T follicular helper cell (primary cell): ENCODE measurements at places on chromosomes 2 and 18.

- DNase-seq: no peak
These were observed 85.3 kb downstream of the NRP2 start for GRCh38 chr2:205767617-205768016.

DNA sequence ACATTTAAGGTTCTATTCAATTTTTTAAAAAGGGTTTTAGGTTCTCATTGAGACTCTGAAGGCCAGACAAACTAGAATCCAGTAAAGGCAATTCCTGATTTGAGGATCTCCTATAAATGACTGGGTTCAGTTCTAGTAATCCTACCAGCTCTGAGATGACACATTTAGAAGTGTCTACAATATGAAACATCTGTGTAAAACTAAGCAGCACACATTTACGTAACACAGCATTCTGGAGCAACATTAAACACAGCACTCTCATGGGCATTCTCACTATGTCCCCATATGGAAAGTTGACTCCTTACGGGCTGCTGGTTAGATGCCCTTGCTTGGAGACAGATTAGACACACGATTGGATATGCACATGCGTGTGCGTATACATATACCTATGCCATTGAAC lies 114.4 kb downstream of the ZNF385B start:
- DNase-seq: no peak

GRCh38 chr2:128493880-128494279 lies 175.2 kb upstream of the HS6ST1 start:
- no peak for DNase-seq

DNA sequence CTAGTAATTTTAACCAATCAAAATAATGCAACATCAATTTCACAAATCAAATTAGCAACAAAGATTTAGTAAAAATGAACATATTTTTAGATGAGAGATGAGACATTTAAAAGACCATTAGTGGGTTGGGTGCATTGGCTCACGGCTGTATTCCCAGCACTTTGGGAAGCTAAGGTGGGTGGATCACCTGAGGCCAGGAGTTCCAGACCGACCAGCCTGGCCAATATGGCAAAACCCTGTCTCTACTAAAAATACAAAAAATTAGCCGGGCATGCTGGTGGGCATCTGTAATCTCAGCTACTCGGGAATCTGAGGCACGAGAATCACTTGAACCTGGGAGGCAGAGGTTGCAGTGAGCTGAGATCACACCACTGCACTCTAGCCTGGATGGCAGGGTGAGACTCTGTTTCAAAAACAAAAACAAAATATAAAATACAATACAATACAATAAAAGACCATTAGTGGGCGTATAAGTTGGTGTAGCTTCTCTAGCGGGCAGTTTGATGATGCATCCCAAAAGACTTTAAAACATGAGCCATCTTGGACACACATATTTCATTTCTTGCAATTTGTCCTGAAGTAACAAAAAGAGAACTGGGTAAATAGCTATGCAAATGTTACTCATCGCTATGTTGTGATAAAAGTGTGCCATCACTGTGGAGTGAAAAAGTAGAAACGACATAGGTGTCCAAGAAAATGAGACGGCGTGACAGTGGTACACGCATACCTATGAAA lies 101.8 kb downstream of the COL6A3 start:
- no peak for DNase-seq

GRCh38 chr2:229160984-229161383 lies 110.1 kb downstream of the PID1 start:
- no peak for DNase-seq

DNA sequence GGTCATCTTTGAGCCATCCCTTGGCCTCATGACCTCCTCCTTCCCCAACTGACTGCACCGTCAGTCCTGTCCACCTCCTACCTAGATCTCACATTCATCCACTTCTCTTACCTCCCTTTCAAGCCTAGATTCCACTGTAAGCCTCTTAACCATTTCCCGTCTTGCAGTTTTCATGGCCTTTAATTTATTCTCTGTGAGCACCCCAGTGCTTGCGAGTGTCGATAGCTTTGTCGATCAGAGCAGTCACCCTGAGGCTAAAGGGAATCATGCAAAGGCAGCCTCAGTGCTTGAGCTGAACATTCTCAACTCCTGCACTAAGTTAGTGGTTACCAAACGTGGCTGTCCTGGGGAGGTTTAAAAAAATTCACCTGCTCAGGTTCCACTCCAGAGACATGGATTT lies 14.7 kb downstream of the ARHGAP25 start:
- DNase-seq: no peak

DNA sequence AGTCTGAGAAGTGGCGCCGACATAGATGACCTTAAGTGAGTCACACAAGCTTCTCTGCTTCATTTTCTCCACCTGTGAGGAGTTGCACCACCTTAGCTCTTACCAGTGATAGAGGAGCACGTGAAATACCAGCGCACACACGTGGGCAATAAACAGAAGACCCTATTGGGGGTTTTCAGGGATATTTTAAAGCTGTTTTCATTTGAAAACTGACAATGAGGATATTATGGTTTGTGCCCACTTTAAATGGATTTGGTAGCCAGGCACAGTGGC lies 47.3 kb upstream of the FZD7 start:
- DNase-seq: no peak

GRCh38 chr2:209426432-209426831 lies 2.6 kb downstream of the MAP2 start:
- DNase-seq: no peak

- no peak for DNase-seq
These were observed 14.5 kb upstream of the ERMN start for GRCh38 chr2:157339965-157340655.

GRCh38 chr2:152395572-152395971 lies 60.6 kb downstream of the FMNL2 start:
- DNase-seq: no peak

DNA sequence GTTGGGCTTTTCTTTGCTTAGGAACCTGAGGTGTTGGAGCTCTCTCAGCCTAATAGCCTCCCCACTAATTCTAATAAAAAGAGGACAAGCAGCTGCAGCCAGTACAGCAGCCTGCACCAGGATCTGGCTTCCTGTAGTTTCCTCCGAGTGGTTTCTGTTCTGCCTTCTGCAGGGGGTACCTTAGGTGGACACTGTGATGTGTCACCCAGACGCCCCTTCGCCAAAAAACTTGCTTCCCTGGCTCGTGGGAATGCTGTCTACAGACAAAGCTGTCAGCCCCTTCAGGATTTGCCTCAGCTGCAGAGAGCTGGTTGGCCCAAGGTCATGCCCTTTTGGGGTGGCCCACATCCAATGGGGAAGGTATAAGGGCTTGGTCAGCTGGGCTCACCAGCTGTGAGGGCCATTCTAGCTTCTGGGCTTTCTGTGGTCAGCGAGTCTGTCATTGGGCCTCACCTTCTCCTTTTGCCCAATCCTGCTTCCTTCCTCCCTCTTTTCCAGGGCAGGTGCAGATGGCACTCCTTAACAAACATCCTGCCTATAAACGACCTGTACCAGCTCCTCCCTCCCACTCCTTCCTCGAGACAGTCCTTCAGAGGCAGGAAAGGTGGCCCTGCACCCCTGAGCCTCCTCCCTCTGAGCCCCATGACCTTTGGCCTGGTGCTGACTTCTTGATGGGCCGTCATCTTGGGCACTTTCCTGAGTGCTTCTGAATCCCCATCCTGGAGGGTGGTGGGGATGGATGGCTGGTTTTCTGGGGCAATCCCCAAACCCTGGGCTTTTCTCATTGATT lies 44.0 kb upstream of the ROCK2 start:
- DNase-seq: no peak

DNA sequence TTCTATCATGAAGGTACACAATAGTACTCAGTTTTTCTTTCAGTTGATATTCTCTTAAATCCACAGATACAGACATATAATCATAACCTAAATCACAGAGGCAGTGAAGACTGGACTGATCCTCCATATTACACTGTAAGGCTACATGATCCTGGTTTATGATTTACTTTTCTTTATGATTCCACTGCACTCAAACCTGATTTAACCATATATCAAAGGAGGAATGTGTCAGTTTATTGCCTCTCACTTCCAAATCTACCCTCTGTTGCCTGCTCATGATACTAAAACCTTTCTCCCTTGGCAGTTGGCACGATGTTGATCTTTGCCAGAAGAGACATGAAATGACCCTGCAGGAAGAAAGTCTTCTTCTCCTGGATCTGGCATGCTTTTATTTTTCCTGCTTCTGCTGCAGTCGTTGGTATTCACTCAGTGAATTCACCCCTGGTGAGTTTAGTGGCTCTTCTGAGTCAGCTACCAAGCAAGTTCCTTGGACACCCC lies 426.4 kb downstream of the MBD2 start:
- no peak for DNase-seq

- DNase-seq: no peak
These were observed 46.4 kb upstream of the SELENOI start for GRCh38 chr2:26299471-26300101.

DNA sequence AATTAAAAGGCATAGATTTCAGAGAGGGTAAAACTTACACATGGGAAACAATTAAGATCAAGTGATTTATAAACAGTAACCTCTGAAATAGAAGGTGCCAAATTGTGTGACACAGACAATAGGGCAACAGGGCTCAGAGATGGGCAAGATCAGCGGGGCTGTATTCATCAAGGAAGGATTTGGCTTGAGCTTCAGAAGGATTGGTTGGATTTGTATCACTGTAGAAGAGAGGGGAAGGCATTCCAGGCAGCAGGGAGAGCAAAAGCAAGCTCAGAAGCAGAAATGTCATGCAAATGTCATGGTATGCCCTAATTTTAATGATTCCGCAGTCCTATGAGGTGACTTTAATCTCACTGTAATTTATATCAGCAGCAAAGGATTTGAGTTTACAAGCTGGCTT lies 415.0 kb upstream of the NRP2 start:
- DNase-seq: no peak

- no peak for DNase-seq
These were observed 116.6 kb upstream of the LGALSL start for GRCh38 chr2:64337314-64337713.

DNA sequence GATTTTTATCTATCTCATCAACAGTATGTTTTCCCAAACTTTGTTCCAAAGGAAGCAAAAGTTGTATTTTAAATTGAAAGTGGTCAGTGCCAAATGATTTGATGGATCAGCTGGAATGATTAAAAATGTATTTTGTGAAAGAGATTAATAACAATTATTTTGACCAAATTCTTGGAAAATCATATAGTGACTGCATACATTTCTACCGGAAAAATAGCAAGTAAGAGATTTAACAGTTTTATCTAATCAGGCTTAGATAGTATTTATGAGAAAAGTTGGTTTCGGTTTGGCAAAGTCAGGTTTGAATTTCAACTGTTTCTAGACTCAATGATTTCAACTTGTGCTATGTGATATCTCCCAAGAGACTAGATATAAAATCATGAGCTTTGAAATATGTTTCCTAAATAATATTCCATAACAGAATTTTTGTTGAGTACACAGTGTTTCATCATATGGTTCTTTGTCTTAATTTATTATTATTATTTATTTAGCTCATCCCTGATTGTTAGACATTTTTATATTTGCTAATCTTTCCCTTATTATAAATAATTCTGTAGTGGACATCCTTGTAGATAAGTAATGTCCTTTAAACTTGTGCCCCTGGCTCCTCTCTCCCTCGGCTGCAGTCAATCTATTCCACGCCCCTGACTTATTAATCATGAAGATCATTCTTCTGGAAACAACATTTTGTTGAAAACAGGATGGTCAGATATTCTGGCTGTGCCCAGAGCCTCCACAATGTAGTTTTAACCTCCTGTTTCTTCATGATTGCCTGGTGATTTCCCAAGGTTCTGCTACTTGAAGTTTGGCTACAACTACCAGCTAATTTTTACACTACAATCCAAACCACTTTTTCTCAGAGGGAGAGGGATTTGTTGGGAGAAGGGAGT lies 520.7 kb upstream of the TCF4 start:
- no peak for DNase-seq

- no peak for DNase-seq
These were observed 24.3 kb downstream of the CERS6 start for GRCh38 chr2:168480356-168480755.

GRCh38 chr2:20650393-20650876 lies 463 bp downstream of the HS1BP3 start:
- no peak for DNase-seq

GRCh38 chr2:8442833-8443486 lies 238.9 kb upstream of the ID2 start:
- no peak for DNase-seq

DNA sequence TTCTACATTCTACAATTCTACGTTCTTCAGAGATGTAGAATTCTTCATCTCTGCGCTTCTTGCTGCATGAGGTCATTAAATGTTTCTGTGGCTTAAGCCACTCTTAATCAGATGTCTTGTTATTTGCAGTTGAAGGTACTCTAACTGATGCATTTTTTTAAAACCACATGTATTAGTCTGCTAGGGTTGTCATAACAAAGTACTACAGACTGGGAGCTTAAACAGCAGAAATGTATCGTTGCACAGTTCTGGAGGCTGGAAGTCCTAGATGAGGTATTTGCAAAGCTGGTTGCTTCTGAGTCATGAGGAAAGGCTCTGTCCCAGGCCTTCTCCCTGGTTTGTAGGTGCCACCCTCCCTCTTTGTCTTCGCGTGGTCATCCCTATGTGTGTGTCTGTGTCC lies 176.3 kb upstream of the GLI2 start:
- no peak for DNase-seq

GRCh38 chr18:44599412-44599811 lies 81.3 kb upstream of the SETBP1 start:
- no peak for DNase-seq

GRCh38 chr18:9058406-9058805 lies 44.1 kb upstream of the NDUFV2 start:
- DNase-seq: no peak

DNA sequence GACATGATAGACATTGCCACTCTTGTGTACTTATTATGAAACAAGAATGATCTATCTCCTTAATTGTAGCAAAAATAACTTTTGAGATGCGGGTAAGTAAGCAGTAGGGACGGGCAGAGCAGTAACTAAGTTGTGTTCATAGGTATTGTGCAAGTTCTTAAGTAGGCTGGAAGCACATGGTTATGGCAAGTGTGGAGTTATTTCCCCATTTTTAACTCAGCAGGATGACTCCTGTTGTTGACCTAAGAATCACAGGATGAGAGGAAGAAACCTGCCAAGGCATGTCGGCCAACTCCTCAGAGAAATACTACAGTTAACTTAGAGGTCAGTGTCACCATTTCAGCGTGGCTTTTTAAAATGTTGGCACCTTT lies 51.1 kb upstream of the FN1 start:
- DNase-seq: no peak
